ENCODE measurements at places on chromosomes 2 and 18.

GRCh38 chr2:195898505-195899191, 170.0 kb downstream of the DNAH7 start:
- peak; percentile 92 for DNase-seq

- DNase-seq = no peak
These were observed 164.1 kb downstream of the DCDC2C start for GRCh38 chr2:3867469-3867868.

DNA sequence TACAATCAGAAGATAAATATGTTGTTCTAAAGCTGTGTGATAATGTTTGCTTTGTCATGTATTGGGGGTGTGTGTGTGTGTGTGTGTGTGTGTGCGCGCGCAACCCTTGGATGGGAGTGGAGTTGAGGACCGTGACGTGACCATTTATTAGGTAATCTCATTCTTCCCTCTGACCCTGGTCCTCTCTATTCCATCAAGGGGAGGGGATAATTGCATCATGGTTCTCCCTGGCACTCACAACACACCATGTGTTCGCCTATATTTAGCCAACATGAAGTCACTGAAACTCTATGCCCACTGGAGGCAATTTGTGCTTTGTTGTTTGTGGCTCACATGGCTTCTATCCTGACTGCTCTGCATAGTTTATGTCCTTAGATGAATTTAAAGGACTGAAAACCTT, 79.8 kb upstream of the LRPPRC start:
- no peak for DNase-seq

- DNase-seq = peak; percentile 15
These were observed 3.3 kb downstream of the CDH7 start for GRCh38 chr18:65754121-65754520.

GRCh38 chr2:182952741-182953450, 85.4 kb downstream of the NCKAP1 start:
- peak; percentile 48 for DNase-seq

DNA sequence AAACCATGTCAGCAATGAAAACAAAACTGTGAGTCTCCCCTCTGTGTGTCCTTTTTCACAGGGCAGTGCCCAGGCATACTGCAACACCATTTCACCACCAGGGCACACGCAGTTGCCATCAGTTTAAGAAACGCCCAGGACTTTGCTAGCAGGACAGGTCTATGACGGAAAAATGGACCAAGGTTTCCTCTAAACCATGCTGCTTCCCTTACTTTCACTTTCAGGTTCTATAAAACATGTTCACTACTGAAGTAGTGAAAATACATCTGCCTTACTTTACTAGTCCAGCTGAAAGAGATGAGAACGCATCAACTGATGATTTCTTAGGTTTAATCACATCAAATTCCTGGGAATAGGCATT, 110.5 kb downstream of the TCF4 start:
- no peak for DNase-seq

DNA sequence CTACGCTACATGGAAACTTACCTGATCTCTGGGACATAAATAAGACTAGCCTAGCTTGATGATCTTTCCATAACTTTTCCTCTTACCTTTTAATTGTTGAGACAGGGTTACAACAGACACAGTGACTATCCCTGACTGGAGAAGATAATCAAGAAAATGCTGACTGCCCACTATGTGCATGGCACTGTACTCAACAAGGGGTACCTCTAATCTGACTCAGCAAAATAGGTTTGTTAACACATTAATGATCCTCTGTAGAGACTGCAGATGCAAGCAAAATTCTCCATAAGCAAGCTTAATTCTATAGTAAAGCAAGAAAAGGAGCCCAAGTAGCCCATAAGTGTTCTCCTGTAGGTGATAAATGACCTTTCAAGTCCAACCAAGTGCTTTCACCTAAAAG, 25.5 kb downstream of the ACVR1C start:
- no peak for DNase-seq

DNA sequence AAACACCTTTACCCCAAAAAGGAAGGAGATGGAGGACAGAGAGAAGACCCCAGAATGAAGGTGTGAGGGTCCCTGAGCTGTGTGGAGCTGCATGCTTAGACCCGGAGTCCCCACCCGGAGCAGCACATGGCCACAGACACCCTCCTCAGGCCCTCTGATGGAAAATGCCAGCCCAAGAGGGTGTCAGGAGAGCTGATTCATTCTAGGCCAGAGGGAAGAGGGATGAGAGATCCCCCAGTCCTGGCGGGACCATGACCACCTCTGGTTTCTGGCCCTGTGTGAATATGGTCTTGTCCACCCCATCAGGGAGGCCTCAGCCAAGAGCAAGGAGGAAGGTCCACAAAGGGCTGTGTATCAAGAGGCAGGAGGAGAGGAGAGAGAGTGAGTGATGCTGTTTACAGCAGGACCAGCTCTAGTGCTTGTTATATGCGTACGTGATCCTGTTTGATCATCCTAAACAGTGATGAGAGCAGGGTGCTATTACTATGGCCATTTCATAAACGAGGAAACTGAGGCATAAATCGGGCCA, 186.6 kb upstream of the HAAO start:
- DNase-seq = no peak

DNA sequence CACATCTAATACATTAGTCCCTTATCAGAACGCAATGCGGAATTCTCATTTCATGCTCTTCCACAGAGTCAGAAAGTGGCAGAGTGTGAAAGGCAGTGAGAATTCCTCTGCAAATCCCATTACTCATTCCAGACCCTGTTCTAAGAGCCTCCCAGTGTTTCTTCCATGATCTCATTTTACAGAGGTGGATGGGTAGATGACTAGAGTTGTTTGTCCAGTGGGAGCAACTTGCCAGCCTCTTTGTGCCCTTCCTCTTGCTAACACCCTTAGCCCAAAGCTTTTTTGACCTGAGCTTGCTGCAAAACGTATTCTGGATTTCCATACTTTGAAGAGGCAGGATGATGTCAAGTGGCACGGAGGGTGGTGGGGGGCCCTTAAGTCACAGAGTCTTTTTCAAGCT, 467.7 kb upstream of the RGPD4 start:
- DNase-seq = no peak

DNA sequence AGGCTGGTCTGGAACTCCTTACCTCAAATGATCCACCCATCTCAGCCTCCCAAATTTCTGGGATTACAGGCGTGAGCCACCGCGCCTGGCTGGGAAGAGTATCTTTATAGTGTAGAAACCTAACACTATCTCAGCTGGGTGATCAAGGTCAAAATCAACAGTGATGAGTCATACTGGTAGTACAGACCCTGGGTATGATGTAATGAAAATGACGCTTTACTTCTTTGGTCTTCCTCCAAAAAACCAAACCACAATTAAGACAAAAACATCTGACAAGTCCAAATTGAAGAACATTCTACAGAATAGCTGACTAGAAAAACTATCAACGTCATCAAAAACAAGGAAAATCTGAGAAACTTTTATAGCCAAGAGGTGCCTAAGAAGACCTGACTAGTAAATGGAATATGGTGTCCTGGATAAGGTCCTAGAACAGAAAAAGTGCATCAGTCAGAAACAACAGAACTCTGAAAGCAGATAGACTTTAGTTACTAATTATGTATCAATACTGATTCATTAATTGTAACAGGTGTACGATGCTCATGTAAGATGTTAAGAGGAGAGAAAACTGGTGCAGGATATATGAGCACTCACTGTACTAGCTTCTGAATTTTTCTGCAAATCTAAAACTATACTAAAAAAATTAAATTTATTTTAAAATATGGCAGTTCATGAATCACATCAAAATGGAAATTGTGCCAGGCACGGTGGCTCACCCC, 25.4 kb downstream of the PDCL3 start:
- DNase-seq = peak; percentile 77
